Karpas-422 (cell line): ENCODE measurements at places on chromosomes 5 and 9.

- no peak for DNase-seq
Observed at GRCh38 chr9:72390907-72391306, 25.9 kb upstream of the ZFAND5 start.

- no peak for DNase-seq
Observed at GRCh38 chr9:89047667-89048066, 56.4 kb downstream of the S1PR3 start.

GRCh38 chr5:127396490-127397155 is 106.0 kb downstream of the MEGF10 start:
- DNase-seq = no peak

- no peak for DNase-seq
Observed at GRCh38 chr5:115947260-115947659, 15.0 kb upstream of the LVRN start.

DNA sequence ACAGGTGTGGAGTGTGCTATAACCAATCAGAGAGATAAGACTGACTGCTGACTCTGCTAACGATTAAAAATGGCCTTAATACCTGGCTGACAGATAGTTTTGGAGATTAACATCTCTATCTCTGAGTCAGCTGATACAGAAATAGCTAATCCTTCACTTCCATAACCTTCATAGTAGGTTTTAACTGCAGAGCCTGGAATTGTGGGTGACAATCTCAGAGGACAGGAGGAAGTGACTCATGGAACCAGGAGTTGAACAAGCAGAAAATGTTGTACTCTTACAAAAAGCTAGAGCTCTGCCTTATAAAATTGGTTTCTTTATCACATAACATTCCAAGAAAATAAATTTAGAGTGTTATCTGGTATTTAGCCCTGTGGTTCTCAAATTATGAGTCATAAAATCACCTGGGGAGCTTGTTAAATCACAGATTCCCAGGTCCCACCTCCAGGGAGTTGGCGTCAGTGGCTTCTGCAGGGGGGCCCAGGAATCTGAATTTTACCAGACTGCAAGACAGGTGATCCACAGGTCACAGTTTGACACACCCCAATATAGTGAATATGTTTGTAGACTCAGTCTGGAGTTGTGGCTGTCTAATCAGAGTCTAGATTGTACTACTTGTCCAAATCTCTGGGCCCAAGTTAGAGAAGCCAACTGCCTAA is 44.4 kb upstream of the AFAP1L1 start:
- no peak for DNase-seq

DNA sequence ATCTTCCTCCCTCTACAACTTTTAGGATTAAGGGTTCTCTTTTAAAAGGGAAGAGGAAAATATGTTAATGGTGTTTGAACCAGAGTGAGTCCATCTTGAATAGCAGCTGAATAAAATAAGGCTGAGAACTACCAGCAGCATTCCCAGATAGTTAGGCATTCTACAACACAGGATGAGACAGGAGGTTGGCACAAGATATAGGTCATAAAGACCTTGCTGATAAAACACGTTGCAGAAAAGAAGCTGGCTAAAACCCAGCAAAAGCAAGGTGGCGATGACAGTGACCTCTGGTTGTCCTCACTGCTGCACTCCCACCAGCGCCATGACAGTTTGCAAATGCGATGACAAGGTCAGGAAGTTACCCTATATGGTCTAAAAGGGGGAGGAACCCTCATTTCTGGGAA is 77.8 kb downstream of the PLK2 start:
- DNase-seq = no peak

- no peak for DNase-seq
Observed at GRCh38 chr5:16539169-16539666, 73.6 kb upstream of the ZNF622 start.

- DNase-seq = no peak
Observed at GRCh38 chr5:54480296-54480695, 24.8 kb downstream of the HSPB3 start.

DNA sequence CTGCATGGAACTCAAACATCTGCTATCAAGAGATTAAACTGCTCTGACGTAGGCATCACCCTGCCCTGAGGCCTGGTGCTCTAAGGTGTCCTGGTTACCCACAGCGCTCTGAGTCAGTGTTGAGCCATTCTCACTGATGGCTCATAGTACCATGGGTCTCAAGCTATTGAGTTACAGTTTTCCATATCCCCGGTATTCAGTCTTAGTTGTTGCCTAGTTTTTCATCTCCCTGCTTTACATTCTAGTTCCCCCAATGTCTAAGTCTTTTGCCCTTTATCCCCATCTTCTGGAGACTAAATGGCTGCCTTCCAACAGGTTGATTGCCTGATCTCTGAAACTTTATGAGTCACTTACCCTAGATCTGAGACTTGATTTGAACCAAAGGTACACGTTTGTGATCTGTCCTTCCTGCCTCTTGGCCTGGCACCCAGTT is 161.2 kb upstream of the PTGER4 start:
- no peak for DNase-seq

DNA sequence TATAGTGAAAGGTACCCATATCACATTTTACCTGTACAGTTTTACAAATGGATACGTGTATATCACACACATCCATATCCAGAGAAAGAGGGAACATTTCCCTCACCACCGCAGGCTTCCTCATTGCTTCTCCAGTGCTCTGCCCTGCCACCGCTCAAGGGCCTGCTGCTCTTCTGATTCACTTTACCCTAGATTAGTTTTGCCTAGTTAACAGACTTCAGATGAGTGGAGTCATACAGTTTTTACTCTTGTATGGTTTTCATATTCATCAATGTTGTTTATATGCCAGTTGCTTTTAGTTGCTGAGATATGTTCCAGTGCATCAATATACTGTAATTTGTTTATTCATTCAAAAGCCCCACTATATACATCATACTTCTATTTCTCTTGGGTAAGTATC is 53.9 kb upstream of the POMT1 start:
- no peak for DNase-seq
